ENCODE measurements at places on chromosomes 12 and 14. TPM values are rescaled to one million over a fixed set of nuclear protein-coding genes. Genes with fewer than 3 reads are reported as not detected.

Gene AGAP2
- 0.64 TPM for total RNA-seq

Gene SAMD15
- total RNA-seq, result 0.88 TPM

Gene BCL11B
- 10.6 TPM for total RNA-seq

Gene PTPRQ
- 0.04 TPM for total RNA-seq

Gene KLHL33
- 0.04 TPM for total RNA-seq

Gene KRT6C
- total RNA-seq, result 2,886 TPM

Gene ZNF891
- total RNA-seq, result 0.64 TPM

Gene SLC6A13
- not detected for total RNA-seq

Gene RNASE3
- total RNA-seq, result not detected

Gene AMDHD1
- total RNA-seq, result 0.44 TPM

Gene OR11G2
- not detected for total RNA-seq

Gene SDS
- total RNA-seq, result 0.20 TPM

Gene GDF3
- not detected for total RNA-seq

Gene CLEC6A
- not detected for total RNA-seq

Gene NANOG
- total RNA-seq, result 0.52 TPM

Gene LPAR5
- total RNA-seq, result 18.9 TPM

- no peak for ATAC-seq
Observed at GRCh38 chr12:29023436-29024076, 125.5 kb upstream of the FAR2 start.

- ATAC-seq, result no peak
Observed at GRCh38 chr12:53492188-53492587, 7.1 kb downstream of the MAP3K12 start.

GRCh38 chr12:116687888-116688287, 50.0 kb downstream of the SPRING1 start:
- ATAC-seq, result peak; percentile 64

DNA sequence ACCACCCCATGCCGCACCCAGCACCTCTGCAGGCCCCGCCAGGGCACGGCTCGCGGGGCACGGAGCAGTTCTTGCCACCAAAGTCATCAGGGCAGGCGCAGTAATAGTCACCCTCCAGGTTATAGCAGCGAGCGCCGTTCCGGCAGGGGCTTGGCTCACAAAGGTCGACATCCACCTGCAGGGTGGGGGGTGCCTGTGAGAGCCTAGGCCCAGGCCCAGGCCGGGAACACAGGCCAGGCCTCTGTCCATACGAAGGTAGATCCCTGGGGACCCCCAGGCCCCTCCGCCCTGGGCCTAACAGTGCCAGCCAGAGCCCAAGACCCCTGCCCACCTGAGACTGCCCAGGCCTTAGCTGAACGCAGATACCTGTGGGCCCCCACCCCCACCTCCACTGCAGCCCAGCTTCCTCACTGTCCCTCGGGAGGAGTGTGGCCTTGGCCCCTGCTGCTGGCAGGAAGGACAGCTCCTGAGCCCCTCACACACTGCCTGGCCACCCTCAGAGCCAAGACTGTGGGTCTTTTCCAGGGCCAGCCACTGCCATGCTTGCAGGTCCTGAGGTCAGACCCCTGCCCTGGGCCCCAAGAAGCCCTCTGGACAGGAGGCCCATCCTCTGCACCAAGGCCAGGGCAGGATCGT, 19.3 kb downstream of the JAG2 start:
- ATAC-seq, result no peak

- ATAC-seq, result no peak
Observed at GRCh38 chr12:110012659-110013058, 13.4 kb downstream of the ANKRD13A start.

GRCh38 chr14:104551851-104552737, 27.5 kb upstream of the C14orf180 start:
- no peak for ATAC-seq

GRCh38 chr12:130819681-130820080, 19.4 kb downstream of the STX2 start:
- no peak for ATAC-seq

GRCh38 chr14:85531141-85531586, 1.2 kb downstream of the FLRT2 start:
- no peak for ATAC-seq

- no peak for ATAC-seq
Observed at GRCh38 chr12:56153678-56154065, 1.3 kb downstream of the MYL6B start.

DNA sequence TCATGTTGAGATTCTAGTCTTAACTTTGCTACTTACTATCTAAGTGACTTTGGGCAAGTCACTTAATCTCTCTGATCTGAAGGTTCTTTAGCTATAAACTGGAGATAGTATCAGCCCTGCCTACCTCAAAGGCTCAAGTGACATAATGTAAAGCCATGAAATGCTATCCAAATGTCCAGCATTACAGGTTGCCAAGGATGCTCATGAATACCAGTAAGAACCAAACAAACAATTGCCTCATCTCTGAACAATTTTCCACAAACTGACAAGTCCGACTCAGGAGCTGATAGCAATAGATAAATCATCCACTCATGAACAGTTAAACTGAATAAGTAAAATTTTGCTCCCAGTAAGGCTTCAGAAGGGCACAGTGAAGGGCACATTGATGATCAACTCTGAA, 51.5 kb downstream of the LMNTD1 start:
- no peak for ATAC-seq

DNA sequence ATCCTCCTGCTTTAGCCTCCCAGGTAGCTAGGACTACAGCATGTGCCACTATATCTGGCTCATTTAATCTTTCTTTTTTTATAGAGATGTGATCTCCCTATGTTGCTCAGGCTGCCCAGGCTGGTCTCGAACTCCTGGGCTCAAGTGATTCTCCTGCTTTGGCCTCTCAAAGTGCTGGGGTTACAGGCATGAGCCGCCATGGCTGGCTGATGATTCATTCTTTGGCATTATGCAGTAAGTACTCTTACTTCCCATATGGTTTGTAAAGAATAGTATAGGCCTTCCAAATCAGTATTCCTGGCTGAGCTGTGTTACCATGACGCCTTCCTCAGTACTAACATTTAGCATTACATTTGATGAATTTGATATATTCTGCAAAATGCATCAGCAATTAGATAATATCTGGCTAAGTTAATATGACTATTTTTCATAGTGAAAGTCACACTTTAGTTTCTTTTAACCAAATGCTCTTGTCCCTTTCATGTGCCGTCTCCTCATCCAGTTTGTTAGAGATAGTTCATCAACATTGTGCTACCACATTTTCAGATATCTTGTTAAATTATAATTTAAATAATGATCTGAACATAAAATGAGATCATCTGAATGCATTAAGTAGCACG, 3.2 kb upstream of the MIA2 start:
- no peak for ATAC-seq

DNA sequence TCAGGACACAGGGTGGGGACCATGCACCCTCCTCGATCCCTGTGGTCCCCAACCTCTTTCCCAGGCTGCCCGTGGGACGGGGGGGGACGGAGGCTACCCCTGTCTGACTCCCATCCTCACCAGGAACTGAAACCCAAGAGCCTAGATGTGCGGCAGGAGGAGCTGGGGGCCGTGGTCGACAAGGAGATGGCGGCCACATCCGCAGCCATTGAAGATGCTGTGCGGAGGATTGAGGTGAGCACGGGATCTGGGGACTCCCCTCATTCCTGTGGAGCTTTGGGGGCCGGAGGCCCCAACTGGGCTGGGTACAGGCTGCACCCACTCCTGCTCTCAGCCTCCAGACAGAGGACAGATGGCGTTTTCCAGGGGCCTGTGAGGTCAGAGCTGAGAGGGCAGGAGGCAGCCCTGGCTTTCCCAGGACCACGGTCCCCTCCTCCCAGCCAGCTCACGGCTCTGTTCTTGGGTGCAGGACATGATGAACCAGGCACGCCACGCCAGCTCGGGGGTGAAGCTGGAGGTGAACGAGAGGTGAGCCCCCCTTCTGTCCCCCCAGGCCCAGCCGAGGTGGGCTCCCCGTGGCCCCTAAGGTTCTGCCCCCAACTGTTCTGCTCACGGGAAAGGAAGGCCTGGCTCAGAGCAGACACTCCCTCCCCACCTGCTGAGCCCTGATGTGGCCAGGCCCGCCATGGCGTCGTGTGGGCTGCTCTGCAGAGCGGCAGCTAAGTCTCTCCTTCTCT, 24.2 kb downstream of the HIP1R start:
- no peak for ATAC-seq

GRCh38 chr14:23379366-23380196, 2.7 kb downstream of the CMTM5 start:
- peak; percentile 96 for ATAC-seq

GRCh38 chr12:26276709-26277108, 81.3 kb downstream of the SSPN start:
- ATAC-seq, result no peak

DNA sequence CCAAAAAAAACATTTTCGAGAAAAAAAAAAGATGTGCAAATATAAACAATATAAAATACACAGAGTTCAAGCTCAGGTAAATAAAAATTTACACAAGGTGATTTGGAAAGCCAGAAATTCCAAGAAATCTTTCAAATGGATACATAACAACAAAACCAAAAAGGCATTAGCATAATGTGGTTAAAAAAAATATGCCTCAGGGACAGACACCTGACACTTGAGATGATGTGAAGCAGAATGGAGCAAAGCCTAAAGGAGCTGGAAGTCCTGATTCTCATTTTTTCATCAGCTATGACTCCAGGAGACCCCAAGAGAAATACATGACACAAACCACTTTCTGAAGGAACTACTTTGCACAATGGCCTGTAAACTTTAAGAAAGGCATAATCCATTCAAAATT, 98.6 kb downstream of the PPP2R5E start:
- no peak for ATAC-seq

DNA sequence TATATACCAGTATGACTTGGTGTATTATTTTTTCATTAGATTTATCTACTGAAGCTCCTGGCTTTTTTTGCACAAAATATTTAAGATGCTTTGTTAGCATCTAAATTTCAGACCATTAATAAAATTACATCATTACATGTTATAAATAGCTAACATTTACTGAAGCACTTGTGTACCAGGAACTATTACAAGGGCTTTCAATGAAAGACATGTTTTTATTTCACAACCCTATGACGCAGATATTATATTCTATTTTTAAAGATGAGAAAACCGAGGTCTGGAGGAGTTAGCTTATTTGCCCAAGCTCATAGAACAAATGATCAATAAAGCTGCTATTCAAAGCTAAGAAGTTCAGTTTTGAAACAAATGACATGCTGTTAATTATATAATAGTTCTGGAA, 420.4 kb upstream of the DCN start:
- no peak for ATAC-seq

GRCh38 chr12:82414044-82414443, 55.7 kb downstream of the METTL25 start:
- ATAC-seq, result no peak

- ATAC-seq, result no peak
Observed at GRCh38 chr12:128444598-128444997, 177.6 kb downstream of the TMEM132C start.

GRCh38 chr14:104114421-104115130, 23.8 kb upstream of the KIF26A start:
- ATAC-seq, result no peak

GRCh38 chr12:106088246-106088808, 50.4 kb downstream of the NUAK1 start:
- ATAC-seq, result peak; percentile 21

DNA sequence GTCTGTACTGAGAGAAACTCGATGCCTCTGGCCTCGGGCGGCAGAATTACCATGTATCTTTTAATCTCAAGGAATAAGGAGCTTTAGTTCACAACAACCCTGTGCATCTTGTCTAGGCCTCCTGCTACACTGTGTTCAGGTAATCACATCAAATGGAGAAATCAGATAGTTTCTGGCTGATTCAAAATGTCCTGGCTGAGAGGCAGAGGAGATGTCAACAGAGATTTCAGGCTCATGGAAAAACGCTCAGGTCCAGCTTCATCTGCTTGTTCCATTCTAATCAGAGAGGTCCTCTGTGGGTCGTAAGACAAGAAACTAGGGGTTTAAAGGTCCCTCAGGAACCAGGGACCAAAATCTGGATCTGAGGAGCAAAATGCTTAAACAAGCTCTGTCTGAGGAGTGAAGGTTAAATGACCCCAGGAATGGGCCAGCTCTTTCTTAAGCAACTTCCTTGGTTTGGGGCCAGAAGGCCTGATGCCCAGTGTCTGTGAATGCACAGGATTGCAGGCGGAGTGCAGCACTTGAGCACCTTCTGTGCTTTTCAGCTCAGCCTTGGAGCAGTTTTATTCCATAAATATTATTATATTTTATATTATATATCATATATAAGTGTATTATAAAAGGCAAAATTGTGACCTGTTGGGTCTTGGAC, 170.2 kb upstream of the PRICKLE1 start:
- no peak for ATAC-seq

GRCh38 chr14:64990296-64990695, 3.6 kb downstream of the FNTB start:
- ATAC-seq, result no peak

GRCh38 chr12:25764409-25764808, 194.1 kb upstream of the RASSF8 start:
- ATAC-seq, result no peak

- ATAC-seq, result no peak
Observed at GRCh38 chr14:51666070-51666469, 14.4 kb downstream of the FRMD6 start.

DNA sequence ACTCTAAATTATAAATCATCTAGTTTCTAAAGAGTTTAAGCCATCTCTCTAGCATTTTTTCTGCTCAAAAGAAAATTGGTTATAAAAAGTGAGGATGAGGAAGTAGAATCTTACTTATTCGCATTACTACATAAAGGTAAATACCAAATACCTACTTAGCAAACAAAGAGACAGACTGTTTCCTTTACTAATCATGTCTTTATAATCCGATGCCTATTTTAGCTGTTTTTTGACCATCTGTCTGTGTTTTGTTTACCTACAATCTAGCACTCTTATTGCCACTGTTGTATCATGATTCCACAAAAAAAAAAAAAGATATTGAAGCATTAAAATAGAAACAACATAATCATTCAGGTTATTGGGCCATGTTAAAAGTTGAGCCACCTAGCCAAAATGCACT, 396.2 kb downstream of the PAWR start:
- ATAC-seq, result no peak

DNA sequence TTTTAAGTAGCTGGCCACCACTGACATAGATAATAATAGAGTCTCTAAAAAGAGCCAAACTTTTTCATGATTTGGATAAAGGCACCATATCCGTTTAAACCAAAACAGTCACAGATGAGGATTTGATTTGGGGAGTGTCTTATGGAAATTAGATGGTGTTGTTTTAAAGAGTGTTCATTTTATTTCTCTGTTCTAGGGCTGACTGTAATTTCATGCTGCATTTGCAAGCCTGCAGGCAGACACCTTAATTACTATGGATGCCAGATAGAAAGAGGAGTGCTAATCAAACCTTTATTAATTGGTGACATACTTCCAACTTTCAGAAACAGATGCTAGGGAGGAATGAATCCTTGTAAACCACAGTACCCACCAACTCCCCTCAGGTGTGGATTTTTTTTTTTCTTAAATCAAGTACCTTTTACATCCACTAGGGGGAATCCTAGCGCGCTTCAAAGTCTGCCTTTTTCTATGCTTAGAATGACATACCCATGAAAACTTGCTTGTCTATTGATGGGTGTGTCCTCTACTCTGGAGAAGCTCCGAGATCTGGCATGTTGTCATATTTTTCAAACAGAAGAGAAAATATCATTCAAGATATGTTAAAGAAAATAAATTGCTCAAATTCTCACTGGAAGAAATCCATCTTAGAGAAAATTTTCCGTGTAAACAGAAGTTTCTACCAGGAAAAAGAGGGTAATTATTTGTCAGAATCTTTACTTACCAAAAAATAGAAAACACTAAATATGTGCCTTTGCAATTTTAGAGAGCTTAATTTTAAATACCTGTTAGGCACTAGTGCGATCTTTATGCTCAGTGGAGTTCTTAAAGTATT, 14.2 kb upstream of the PLXNC1 start:
- ATAC-seq, result peak; percentile 82
